ENCODE measurements at places on chromosomes 2 and 18. TPM values are rescaled to one million over a fixed set of nuclear protein-coding genes. Genes with fewer than 3 reads are reported as not detected.

DNA sequence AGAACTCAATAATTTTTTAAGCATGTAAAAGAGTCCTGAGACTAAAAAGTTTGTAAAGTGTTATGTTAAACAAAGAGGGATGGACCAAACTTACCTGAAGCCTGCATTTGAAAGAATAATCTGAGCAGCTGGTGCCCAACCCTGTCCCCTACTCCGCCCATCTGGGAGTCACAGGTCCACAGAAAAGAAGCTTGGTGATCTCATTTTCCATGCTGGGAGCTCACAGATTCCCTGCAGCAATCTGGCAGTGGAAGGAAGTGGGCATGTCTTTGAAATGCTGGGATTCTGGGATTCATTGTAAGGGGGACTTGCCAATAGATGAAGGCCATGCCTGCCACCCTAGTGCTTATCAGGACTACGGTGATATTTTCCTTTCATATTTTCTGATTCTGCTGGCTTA lies 17.9 kb downstream of the CDH2 start:
- H3K27me3 ChIP-seq, result no peaks in the 10 kb centered on the region
- H3K36me3 ChIP-seq, result peaks cover 4% of the 10 kb centered on the region
- no peak overlapping the region for H3K4me3 ChIP-seq
- H3K4me1 ChIP-seq, result peaks cover 31% of the 10 kb centered on the region
- DNase-seq, result no peak
- H3K27ac ChIP-seq, result no peak overlapping the region

DNA sequence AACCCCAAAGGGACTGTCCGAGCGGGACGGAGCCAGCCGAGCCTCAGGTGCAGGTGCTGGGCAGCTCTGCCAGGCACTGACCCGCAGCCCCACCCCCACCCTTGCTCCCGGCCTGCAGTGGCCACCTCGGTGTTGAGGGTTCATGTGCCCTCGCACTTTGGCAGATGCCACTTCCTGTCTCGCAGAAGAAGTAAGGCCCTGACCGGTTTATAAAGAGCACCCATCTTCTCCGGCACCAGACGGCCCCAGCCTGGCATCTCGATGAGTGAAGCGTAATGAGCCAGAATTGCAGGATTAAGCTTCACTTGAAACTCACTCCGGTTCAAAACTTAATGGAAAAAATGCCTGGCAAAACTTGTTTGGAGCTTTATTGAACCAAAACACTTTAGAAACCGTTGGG lies 10.9 kb upstream of the NFATC1 start:
- no peak overlapping the region for H3K4me3 ChIP-seq
- no peak for DNase-seq
- no peak overlapping the region for H3K27ac ChIP-seq
- peaks cover 21% of the 10 kb centered on the region for H3K27me3 ChIP-seq
- H3K4me1 ChIP-seq, result no peaks in the 10 kb centered on the region
- no peaks in the 10 kb centered on the region for H3K36me3 ChIP-seq

GRCh38 chr2:133326652-133327397 lies 241.4 kb downstream of the NCKAP5 start:
- peak; percentile 92 for DNase-seq
- peaks cover 8% of the 10 kb centered on the region for H3K4me1 ChIP-seq
- H3K4me3 ChIP-seq, result no peak overlapping the region
- no peaks in the 10 kb centered on the region for H3K36me3 ChIP-seq
- no peaks in the 10 kb centered on the region for H3K27me3 ChIP-seq

The GKN1 gene
- not detected for total RNA-seq

- H3K36me3 ChIP-seq, result no peaks in the 10 kb centered on the region
- no peak for DNase-seq
- peaks cover 29% of the 10 kb centered on the region for H3K4me1 ChIP-seq
- no peak overlapping the region for H3K4me3 ChIP-seq
- H3K27ac ChIP-seq, result no peak overlapping the region
- H3K27me3 ChIP-seq, result no peaks in the 10 kb centered on the region
Measured at GRCh38 chr18:473802-474201, 26.7 kb downstream of the COLEC12 start.

DNA sequence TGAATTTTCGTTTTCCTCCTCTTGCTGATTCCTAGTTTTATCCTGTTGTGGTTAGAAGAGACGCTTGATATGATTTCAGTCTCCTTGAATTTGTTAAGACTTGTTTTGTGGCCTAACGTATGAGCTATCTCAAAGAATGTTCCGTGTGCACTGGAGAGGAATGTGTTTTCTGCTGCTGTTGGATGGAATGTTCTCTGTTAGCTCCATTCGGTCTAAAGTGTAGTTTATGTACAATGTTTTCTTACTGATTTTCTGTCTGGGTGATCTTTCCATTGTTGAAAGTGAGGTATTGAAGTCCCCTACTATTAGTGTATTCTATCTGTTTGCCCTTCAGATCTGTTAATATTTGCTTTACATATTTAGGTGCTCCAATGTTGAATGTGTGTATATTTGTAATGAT lies 25.9 kb downstream of the COLEC11 start:
- no peaks in the 10 kb centered on the region for H3K36me3 ChIP-seq
- H3K4me1 ChIP-seq, result no peaks in the 10 kb centered on the region
- DNase-seq, result peak; percentile 37
- no peaks in the 10 kb centered on the region for H3K27me3 ChIP-seq

Data from astrocyte (in vitro differentiated cells and primary cell).